Smooth muscle cell of the pulmonary artery (primary cell): ENCODE measurements at places on chromosomes 5 and 9. TPM values are rescaled to one million over a fixed set of nuclear protein-coding genes. Genes with fewer than 3 reads are reported as not detected.

Gene ARHGEF28
- total RNA-seq, result 6.1 and 50.8 TPM in 2 replicates

Gene SLC34A3
- not detected in 2 replicates for total RNA-seq

Gene STPG3
- total RNA-seq, result not detected in 2 replicates

Gene SYK
- not detected in 2 replicates for total RNA-seq

Gene FAM221B
- not detected in 2 replicates for total RNA-seq

Gene C8G
- total RNA-seq, result 0.72 and 0.79 TPM in 2 replicates

Gene SLC46A2
- total RNA-seq, result not detected in 2 replicates

Gene ORM2
- not detected in 2 replicates for total RNA-seq

Gene PCDHB2
- 3.6 and 4.4 TPM in 2 replicates for total RNA-seq

Gene SNX18
- total RNA-seq, result 71.7 and 88.7 TPM in 2 replicates

Gene SPINK7
- total RNA-seq, result not detected in 2 replicates

Gene PDLIM4
- 30.6 and 125 TPM in 2 replicates for total RNA-seq

Gene MAP1B
- total RNA-seq, result 199 and 381 TPM in 2 replicates

Gene WNT8A
- total RNA-seq, result not detected in 2 replicates

Gene PCDHB8
- total RNA-seq, result 0.26 and 1.3 TPM in 2 replicates

Gene HMCN2
- 0.07 and 0.17 TPM in 2 replicates for total RNA-seq

Gene PCSK1
- 0.30 and 17.2 TPM in 2 replicates for total RNA-seq

Gene AHRR
- 18.0 and 45.2 TPM in 2 replicates for total RNA-seq

Gene PTPN3
- total RNA-seq, result 3.9 and 7.2 TPM in 2 replicates

Gene SH3PXD2B
- 27.9 and 31.4 TPM in 2 replicates for total RNA-seq

Gene SLC6A19
- total RNA-seq, result not detected in 2 replicates

Gene CCNI2
- total RNA-seq, result not detected in 2 replicates

Gene ZFP2
- 0.69 and 0.78 TPM in 2 replicates for total RNA-seq

Gene SLC25A2
- 0.13 and 0.26 TPM in 2 replicates for total RNA-seq

Gene PCDHB15
- 0.59 and 0.91 TPM in 2 replicates for total RNA-seq

Gene PPP2R2B
- total RNA-seq, result 0.66 and 1.0 TPM in 2 replicates

Gene CBY3
- total RNA-seq, result 0.20 TPM in 1 of 2 replicates, not detected in the other

Gene RAB3C
- not detected in 2 replicates for total RNA-seq

Gene TMEFF1
- total RNA-seq, result 2.4 and 5.2 TPM in 2 replicates

Gene CARD6
- 7.4 and 13.0 TPM in 2 replicates for total RNA-seq

Gene UGT3A1
- not detected in 2 replicates for total RNA-seq

Gene FCN2
- not detected in 2 replicates for total RNA-seq

Gene PRR16
- 7.7 and 8.5 TPM in 2 replicates for total RNA-seq
